Activated CD4-positive, alpha-beta T cell treated with anti-CD3 and anti-CD28 coated beads for 1 hour (primary cell): ENCODE measurements at places on chromosomes 1 and 21.

DNA sequence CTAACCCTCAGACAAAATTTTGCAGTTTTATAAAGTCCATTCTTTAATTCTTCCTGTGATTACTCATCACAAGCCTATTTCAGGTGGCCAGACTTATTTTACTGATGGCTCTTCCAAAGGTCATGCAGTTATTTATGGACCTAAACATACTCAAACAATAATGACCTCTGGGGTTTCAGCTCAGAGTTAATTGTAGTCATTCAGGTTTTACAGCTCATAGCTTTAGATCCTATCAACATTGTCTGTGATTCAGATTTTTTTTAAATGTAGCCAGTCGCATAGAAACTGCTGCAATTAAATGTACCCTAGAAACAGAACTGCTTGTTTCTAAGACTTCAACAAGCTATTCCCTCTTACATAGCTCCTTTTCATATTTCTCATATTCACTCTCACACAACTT lies 270.8 kb downstream of the COL11A1 start:
- no peak for DNase-seq

- DNase-seq = no peak
These were observed 71.7 kb upstream of the MROH9 start for GRCh38 chr1:170863621-170864020.

- DNase-seq = no peak
These were observed 247.0 kb upstream of the POU3F1 start for GRCh38 chr1:38293567-38293966.

GRCh38 chr1:151963288-151963687 lies 30.4 kb downstream of the S100A10 start:
- DNase-seq = no peak

- DNase-seq = no peak
These were observed 26.2 kb upstream of the LBR start for GRCh38 chr1:225453797-225454648.

DNA sequence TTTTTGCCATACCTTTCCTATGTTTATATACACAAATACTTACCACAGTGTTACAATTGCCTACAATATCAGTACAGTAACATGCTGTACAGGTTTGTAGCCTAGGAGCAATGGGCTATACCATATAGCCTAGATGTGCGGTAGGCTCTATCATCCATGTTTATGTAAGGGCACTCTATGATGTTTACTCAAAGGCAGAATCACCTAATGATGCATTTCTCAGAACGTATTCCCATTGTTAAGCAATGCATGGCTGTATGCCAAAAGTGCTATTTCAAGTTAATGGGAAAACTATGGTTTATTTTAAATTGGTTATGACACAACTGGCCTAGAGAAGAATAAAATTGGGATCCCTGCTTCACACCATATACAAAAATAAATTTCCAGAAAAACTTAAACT lies 36.9 kb upstream of the DISP1 start:
- DNase-seq = no peak

DNA sequence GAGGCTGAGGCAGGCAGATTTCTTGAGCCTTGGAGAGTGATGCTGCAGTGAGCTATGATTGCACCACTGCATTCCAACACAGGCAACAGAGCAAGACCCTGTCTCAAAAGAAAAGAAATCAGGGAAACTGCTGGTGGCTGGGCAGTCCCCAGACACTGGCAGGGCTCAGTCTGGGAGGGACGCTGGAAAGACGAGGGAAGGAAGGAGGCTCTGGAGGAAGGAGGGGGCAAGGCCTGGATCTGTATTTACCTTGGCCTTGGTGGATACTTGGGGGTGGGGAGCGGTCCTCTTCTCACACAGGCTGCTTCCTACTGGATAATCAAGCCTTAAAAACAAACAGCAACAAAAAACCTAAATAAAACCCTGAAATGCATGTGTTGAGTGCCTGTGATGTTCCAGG lies 24.4 kb downstream of the KCNQ4 start:
- DNase-seq = no peak

- peak; percentile 26 for DNase-seq
These were observed 2.3 kb downstream of the KLHDC8A start for GRCh38 chr1:205354259-205355074.

DNA sequence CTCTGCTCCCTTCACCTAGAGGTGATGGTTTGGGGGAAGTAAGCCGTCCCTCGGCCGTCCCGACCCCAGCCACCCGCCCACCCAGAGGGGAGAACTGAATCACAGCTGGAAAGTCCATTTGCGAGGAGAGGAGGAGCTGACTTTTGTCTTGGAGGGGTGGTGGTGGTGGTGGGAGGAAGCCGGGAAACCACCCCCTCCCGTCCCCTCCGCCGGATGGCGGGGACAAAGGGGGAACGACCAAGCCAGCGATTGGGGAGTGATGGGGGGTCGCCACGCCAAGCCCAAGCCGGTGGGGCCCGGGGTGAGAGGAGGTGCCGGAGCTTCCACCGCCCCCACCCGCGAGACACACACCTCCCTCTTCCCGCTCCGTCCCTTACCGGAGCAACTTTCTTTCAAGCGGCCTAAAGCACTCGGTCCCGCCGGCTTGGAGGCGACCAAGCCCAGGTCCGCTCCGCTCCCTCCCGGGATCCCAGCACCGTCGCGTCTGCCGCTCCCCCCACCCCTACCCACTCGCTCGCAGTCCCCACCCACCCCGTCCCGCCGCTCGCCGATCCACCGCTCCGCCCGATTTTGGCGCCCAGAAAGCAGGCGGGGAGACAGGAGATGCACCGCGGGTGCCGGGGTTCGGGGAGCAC lies 540 bp downstream of the ARHGEF2 start:
- DNase-seq = peak; percentile 54

- no peak for DNase-seq
These were observed at the start of gene CNTN2 for GRCh38 chr1:205042911-205043806. Gene CNTN2 (plus strand): TSS chr1:205043212. CDS start chr1:205053186, 9,974 bp downstream.

DNA sequence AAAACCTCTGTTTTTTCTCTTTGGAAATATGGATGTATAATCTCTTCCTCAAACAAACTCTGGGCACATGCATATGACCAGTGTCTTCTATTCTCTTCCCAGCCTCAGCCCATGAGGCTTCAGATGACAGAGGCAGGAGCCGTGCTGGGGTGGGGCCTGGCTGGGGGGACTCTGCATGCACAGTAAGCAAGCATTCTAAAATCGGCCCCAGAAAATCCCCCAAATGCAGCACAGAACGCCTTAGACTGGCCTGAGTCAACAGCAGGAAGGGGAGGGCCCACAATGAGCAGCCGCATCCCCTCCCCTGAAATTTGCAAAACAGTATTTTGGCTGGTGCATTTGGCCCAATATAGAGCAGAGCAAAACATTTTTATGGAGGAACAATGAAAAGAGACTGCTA lies 47.8 kb downstream of the ITPKB start:
- DNase-seq = peak; percentile 32

GRCh38 chr1:7222695-7223015 lies 437.4 kb downstream of the CAMTA1 start:
- DNase-seq = no peak

DNA sequence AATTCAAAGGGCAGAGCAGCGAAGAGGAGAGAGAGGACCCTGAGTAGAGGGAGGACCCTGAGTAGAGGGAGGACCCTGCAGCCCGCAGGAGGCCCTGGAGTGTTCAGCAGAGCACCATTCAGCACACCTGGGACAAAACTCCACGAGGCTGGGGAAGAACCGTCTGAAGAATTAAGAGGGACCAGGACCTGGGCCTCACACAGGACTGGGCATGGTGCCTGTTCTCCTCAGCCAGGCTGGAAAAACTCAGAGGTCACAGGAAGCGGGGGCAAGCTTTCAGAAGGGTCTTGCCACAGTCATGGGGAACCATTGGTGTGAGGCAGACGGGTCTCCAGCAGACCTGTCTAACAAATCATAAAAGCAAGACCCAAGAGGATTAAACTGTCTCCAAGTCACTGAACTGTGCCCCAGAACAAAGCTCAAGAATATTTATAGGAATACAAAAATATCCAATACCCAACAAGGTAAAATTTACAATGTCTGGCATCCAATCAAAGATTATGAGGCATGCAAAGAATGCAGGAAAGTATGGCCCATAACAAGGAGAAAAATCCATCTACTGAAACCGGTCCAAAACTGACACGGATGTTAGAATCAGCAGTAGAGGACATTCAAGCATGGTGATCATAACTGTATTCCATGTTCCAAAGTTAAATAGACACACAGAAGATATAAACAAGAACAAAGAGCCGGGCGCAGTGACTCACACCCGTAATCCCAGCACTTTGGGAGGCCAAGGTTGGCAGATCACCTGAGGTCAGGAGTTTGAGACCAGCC lies 30.6 kb downstream of the MORN1 start:
- DNase-seq = no peak

GRCh38 chr1:104987210-104987609 lies 1237.5 kb downstream of the AMY1C start:
- no peak for DNase-seq

DNA sequence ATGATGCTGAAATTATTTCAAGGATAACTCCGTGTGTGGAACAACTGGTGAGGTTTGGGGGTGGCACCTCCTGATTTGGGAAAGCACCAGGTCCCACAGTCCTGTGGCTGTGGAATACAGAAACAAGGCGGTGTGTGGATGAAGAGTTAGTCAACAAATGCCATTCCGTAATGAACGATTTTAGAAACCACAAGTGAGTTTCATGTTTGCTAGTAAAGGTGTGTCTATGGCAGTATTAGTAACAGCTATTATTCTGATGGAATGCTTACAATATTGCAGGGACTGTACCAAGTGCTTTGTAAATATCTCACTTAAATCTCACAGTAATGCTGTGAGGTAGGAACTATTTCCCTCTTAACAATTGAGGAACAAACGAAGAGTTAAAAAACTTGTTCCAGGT lies 53.8 kb downstream of the B3GALNT2 start:
- no peak for DNase-seq

DNA sequence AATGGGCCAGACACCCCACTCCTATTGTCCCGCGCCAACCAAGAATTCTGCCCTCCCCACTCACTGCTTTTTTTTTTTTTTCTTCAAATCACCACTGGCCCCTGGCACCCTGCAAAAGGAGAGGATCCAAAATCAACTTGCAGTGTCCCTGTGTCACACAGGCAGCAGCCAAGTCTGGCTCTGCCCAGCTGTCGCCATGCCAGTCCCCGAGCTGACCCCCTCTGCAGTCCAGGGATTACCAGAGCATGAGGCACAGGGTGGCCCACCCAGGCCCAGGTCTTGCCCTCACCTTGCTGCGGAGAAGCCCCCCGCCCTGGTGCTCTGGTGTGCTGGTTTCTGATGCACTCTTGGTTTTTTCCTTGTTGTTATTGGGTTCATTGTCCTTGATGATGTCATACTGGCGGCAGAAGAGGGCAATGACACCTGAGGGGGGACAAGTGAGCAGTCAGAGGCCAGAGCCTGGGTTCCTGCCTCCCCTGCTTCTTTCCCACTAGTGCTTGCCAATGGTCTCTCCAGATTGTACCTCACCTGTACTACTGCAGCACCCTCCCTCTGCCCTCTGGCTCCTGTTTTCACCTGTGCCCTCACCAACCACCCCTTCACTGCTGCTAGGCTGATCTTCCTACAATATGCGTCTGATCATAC lies 6.2 kb downstream of the FNDC5 start:
- no peak for DNase-seq

DNA sequence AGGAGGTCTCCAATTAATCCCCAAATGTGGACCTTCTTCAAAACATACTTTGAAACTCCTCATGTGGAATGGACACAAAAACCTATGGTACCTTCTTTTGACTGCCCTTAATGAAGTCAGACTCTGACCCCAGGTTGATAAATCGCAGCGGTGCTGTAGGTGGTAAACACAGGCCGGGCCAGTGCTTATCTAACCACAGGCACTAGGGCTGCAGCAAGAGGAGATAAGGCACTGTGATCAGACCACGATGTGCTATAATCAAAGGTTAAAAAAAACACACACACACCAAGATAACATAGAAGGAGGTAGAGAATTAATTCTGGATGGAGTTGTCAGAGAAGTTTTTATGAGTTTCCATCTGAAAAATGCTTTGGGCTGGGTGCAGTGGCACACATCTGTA lies 52.3 kb upstream of the SIPA1L2 start:
- DNase-seq = no peak

GRCh38 chr1:171998711-171999110 lies 157.4 kb downstream of the DNM3 start:
- DNase-seq = no peak

DNA sequence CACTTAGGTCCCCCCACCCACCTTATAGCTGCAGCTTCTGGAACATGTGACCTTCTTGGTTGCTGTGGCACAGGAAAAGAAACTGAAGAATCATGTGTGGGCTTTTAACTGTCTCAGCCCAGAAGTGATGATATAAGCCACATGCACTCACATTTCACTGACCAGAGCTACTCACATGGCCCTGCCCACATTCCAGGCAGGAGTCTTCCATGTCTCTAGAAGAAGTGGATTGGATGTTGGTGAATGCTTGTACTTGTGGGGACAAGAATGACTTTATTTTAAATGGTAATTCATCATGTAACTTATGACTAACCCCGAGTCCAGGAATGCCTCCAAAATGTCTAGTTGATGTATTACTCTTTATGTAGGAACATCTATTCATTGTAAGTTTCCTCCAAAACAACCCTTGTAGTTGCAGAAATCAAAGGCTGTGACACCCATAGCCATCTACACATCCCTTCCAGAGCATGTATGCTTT lies 15.8 kb upstream of the CAMK1G start:
- DNase-seq = no peak

- DNase-seq = no peak
These were observed 3.5 kb downstream of the RGS4 start for GRCh38 chr1:163072658-163073057.

DNA sequence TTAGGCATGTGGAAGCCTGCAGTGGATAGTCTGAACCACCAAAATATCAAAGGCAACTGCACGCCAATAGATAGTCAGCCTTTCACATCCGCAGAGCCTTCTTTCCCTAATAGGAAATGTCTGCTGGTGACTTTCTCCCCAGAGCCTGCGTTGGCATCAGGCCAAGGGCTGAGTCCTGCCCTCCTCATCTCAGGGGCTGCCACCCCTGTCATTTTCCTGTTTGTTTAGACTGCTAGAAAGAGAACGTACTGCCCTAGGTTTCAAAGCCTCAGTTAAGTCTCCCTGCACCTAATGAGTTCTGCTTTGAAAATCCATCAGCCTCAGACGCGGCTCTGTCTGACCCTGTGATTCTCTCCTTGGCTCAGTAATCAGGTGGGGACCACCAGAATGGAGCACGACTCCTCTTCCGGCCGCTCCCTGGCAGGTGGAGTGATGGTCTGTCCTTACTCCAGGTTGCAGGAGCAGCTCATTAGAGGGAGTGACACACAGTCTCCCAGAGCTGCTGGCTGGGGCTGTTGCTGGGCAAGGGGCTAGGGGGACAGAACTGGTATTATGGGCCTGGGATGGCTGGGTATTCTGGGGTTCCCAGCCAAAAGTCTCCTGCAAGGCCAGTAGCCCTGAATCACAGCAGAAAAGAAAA lies 27.3 kb downstream of the STUM start:
- no peak for DNase-seq

DNA sequence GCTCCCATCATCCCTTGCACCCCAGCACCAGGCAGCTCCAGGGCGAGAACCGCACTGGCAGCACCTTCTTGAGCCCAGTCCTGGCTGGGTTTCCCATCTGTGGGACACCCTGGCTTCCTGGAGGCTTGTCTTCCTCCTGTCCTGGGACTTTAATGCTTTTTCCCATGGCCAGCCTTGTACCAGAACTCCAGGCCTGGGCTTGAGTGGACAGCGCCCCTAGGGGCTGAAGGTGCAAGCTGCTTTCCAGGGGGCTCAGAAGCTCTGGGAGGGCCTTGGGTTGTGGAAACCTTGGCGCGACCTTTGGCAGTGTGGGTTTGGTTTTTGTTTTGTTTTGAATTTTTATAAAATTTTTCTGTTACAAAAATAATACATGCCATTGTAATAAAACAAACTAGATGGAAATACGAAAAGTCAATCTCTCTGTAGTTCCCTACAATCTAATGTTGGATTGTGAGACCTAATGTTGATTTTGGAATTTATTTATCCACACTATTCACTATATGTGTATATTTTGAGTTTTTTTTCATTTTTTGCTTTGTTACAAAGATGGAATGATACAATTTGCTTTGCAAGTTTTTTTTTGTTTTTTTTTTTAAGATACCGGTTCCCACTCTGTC lies 33.8 kb upstream of the RPL11 start:
- DNase-seq = no peak
